ENCODE measurements at places on chromosomes 1 and 21.

- no peak for DNase-seq
Observed at GRCh38 chr1:25642574-25643108, 26.1 kb downstream of the MAN1C1 start.

DNA sequence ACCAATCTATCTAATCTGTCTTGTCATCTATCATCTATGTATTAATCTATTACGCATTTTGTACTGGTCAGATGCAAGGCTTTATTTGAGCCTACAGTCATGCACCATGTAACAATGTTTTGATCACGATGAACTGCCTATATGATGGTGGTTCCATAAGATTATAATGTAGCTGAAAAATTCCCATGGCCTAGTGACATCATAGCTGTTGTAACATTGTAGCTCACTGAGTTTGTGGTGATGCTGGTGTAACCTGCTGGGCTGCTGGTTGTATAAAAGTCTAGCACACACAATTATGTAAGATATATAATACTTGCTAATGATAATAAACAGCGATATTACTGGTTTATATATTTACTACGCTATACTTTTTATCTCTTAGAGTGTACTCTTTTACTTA, 64.8 kb upstream of the IGSF5 start:
- no peak for DNase-seq

GRCh38 chr21:37744551-37744950, 171.7 kb downstream of the KCNJ6 start:
- no peak for DNase-seq

DNA sequence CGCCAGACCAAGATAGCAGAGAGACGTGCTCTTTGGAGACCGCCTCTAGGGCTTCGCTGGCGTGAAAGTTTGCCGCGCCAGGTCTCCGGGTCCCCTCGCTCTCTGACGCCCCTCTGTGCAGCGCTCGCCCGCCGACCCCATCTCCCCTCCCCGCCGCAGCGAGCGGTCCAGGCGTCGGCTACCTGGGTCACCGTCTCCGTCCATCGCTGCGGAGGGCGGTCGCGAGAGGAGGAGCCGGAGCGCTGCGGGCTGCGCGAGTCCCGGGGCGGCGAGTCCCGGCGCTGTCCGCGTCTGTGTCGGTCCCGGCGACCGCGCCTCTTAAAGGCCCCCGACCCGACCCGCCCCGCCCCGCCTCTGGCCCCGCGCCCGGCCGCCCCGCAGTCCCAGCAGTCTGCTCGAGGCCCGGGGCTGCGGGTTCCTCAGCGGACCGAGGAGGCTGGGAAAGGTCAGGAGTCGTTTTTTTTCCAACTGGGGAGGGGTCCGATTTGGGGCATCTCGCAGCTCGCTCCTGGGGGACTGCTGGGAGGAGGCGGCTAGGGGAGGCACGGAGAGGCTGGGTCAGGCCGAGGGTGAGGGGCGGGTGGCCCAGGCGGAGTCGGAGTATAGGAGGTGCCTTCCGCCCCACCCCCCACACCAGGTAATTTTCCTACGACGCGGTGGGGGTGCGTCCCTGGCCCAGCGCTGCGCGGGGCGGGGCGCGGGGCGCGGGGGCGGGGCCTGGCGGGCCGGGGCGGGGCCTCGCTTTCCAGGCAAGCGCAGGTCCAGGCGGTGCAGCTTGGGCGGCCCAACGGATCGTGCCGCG, at the start of the genes FBXO2 and FBXO44:
TSS of gene FBXO2 (minus strand) at position 293 of the 802 bp plus-strand sequence. CDS start at position 204, 89 bp downstream.
TSS of gene FBXO44 (plus strand) at position 741 of the 802 bp plus-strand sequence. CDS start 959 bp downstream, outside the sequence.
- DNase-seq: no peak

- no peak for DNase-seq
Observed at GRCh38 chr1:27418326-27419185, 26.1 kb downstream of the GPR3 start.

- DNase-seq: no peak
Observed at GRCh38 chr1:51236531-51237350, 668 bp downstream of the RNF11 start.
